ENCODE measurements at places on chromosomes 2 and 18.

DNA sequence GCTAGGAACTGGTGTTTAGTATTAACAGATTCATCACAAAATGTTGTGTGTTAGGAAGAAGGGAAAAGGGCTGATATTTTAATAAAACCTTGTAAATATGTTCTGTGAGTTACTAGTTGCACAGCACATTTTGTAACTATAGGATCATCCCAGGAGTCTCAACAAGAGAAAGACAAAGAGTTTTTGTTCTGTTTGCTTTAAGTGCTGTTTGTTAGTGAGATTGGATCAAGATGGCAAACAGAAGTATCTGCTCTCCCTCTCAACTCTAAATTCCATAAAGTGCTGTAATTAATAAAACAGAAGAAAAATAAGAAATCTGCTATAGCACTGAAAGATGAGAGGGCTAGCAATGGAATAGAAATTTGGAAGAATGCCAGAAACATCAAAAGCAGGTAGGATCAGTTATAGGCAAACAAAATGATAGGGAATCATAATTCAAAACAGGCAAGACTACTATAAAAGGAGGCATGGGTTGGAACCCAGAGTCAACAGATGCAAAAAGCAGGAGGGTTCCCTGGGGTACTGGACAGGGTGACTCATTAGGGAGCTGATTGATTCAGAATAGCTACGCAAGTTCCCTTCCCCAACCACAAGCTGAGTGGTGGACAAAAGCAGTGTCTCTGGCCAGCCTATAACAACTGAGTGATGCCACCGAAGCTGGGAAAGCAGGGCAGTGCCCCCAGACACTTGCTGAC, 75.8 kb downstream of the DYNC1I2 start:
- DNase-seq: no peak

DNA sequence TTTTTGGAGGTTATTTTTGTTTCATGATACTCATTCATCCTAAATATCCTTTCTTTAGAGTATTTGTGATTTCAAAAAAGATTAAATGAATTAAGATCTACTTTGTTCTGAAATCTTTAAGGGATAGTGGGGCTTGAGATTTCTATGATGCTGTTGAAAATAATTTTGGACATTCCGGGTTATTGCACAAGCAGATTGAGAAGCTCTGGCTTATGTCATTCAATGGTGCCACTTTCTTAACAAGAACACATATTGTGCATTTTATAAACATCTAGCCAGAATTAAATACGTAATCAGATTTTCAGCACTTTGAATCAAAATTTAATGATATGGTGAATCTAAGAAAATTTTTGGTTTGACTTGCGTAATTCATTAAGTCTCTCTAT, 207.7 kb upstream of the COL3A1 start:
- DNase-seq: no peak

DNA sequence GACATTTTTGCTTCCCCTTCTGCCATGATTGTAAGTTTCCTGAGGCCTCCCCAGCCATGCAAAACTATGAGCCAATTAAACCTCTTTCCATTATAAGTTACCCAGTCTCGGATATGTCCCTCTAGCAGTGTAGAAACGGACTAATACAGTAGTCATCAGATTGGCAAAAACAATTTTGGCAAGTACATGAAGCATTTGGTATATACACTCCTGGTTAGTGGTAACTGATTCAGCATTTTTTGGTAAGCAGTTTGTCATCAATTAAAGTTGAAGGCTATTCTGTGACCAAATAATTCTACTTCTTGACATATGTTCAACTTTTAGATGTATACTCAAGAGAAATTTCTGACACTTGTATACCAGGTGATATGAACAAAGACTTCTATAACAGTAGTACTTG, 190.5 kb upstream of the STON1 start:
- no peak for DNase-seq

- DNase-seq: no peak
These were observed 20.9 kb downstream of the NCK2 start for GRCh38 chr2:105765415-105766299.

- DNase-seq: no peak
These were observed 483.4 kb downstream of the RNF144A start for GRCh38 chr2:7400628-7401027.

GRCh38 chr2:171247741-171248662, 87.3 kb upstream of the TLK1 start:
- no peak for DNase-seq

DNA sequence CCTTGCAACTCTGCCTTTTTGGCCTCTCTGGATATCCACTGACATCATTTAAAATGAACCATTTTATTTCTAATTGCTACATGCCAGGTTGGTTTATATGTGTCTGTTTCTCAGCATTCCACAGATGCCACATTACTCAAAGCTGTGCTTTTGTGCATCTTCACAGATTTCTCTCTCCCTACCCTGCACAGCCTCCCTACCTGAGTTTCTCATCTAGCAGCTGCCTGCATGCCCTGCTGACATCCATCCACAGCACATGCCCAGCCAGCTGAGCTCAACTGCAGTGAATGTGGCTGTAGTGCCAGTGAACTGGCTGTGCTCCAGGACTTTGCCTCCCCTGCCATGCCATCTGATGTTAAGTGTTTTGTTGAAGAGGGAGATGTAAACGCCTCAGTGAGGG, 44.5 kb downstream of the PKP4 start:
- DNase-seq: no peak

GRCh38 chr2:170576296-170576695, 138.8 kb upstream of the SP5 start:
- DNase-seq: no peak

- DNase-seq: no peak
These were observed 857.3 kb downstream of the GALR1 start for GRCh38 chr18:78106946-78107345.

- DNase-seq: no peak
These were observed 98.3 kb upstream of the SPRED2 start for GRCh38 chr2:65530547-65531320.

DNA sequence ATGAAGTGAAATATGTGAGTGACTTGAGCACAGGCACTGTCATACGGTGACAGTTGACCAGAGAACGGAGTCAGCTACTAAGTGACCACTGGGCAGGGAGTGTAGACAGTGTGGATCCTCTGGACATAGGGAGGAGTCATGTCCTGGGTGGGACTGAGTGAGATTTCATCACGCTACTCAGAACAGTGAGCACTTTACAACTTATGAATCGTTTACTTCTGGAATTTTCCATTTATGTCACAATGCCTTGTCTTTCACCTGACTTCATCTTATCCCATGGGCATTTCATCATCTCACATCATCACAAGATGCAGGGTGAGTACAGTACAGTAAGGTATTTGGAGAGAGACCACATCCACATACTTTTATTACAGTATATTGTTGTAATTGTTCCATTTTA, 29.0 kb downstream of the PTPRM start:
- no peak for DNase-seq

DNA sequence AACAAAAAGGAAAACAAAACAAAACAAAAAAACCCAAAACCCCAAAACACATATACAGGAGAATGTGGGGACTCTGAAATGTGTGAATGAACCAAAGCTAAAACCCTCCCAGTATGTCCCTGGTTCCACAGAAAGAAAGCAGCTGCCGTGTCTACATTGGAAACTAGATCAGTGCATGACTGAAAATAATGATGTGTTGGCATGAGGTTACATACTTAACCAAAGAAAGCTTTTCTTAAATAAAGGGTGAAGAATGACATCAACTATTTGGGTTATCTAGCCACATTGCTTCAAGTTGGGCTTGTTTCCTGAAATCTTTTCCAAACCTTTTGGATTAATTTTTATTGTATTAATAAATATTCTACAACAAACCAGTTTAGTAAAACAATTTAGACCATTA, 91.9 kb upstream of the FN1 start:
- DNase-seq: no peak

DNA sequence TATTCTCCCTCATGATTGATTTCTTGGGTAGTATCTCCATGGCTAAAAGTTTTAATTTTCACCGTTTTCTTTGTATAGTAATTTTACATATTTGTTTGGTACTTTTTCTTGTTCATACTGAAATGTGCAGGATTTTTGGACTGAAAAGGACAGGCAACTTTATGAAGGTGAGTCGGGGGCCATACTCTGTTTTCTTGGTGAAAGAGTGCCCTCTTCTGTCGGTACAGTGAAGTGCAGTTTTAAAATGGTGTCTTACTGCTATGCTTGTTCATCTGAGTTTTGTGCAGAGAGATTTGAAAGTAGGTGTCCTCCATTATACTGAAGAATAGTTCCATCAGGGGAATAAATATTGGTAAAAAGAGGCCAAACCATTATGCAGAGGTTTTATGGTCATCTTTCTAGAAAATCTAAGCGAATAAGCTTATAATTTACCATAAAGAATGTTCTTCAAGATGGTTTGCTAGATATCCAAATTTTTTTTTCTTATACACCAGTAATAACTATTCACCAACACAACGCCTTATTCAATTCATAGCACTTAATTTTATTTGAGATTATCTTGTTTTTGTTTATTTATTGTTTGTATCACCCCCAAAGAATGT, 8.7 kb upstream of the SERPINB13 start:
- DNase-seq: no peak

GRCh38 chr2:191818725-191819350, 28.1 kb downstream of the CAVIN2 start:
- DNase-seq: no peak

GRCh38 chr2:195737511-195738325, 80.7 kb downstream of the SLC39A10 start:
- DNase-seq: no peak

DNA sequence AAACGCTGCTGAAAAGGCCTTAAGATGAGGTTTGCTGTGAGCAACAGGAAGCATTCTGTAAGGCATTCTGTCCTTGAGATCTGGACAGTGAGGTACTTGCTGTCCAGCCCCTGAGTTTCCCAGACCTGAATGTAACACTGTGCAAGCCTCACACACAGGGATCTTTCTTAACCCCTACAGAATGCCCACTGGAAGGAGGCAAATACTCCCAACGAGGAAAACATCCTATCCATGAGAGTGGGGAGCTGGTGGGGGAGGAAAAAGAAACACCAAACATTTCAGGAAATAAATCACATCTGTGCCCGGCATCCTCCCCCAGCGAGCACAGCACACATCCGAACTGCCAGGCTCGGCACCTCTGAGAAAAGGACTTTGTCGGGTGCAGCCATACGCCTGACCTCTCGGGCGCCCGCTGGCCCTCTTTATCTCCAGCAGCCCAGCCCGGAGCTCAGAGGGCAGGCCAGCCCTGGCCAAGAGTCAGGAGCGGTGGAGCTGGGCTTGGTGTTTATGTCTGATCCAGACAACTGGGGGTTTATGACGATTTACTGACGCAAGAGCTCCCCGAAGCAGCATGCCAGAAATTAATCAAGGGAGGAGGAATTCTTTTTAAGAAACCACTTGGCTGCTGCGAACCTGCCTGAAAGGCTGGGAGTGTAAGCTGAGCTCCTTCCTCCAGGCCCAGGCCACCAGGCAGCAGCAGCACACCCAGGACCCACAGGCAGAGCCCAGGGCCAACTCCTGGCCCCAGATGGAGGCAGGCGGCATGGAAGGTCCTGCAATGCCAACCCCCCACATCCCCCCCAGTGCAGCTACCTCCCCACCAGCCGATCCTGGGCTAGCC, 72.2 kb downstream of the HDAC4 start:
- DNase-seq: no peak

- no peak for DNase-seq
These were observed 59.6 kb downstream of the CHRNA1 start for GRCh38 chr2:174704642-174705041.

GRCh38 chr2:133561045-133561852, 7.0 kb downstream of the NCKAP5 start:
- DNase-seq: no peak

- no peak for DNase-seq
These were observed 180.4 kb downstream of the MCFD2 start for GRCh38 chr2:46735108-46735691.

DNA sequence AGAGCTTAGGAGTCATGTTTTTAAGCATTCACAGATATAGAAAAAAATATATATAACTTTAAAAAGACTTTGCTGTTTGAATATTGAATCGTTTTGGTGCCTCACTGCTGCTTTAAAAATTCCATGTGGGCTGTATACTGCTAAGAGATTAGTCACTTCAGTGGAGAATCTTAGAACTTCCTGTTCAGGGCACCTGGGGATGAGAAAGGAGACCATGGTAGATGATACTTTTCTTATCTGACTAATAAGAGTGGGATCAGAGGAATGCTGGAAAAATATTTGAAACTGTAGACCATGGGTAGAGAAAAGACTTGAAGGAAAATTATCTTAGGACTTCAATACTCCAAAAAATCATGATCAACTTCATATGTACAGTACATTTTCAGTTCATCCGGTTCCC, 442.2 kb upstream of the SETBP1 start:
- no peak for DNase-seq

- no peak for DNase-seq
These were observed 813.0 kb upstream of the ID2 start for GRCh38 chr2:7868836-7869235.

DNA sequence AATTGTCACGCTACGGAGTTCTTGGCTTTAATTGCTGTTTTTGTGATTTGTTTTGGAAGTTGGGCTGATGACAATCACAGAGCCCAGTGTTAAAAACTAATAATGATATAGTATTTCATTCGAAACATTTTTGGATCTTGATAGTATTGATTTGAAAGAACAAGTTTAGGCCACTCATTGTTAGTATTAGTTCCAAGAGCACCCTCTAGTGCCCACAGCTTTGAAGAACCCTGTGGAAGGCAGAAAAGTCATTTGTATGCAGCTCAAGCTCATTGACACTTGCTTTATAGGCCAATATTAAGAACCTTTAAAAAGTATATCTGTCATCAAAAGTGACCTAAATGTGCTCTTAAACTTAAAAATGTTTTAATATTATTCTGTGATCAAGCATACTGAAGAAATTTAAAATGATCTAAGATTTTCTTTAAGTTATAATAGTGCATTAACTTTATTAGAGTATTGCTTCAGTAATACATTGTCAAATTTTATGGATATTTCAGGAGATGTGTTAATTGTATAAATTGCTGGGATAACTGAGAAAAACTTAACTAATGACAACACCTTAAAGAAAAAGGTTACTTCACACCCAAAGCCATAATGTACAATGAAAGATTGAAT, 191.0 kb downstream of the GRB14 start:
- no peak for DNase-seq

GRCh38 chr2:229728370-229728769, 14.0 kb upstream of the DNER start:
- no peak for DNase-seq

DNA sequence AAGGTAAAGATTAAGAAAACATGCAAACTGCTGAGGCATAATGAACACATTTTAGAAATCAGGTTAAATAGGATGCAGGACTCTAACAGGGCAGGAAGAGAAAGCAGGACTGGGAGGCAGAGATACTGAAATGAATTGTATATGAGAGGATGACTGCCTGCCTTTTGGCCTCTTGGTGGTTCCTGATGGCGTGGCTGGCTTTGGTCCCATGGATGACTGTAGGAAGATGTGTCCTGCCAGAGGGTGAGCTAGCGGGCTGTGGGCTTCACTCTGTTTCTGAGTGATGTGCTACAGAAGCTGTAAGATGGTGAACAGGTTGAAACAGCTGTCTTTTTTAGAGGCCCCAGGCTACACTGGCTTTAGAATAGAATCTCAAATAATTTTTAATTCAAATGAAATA, 517.0 kb downstream of the SLC4A3 start:
- no peak for DNase-seq
